NCI-H1092 treated with DMSO at 0.1 percent for 48 hours (cell line): ENCODE measurements at places on chromosomes 1 and 21.
A peak's percentile ranks its signal among the peaks of the same experiment; 100 is the strongest.

GRCh38 chr21:32392299-32392879 lies 423 bp downstream of the URB1 start:
- no peak for DNase-seq

- peak; percentile 50 for DNase-seq
Observed at GRCh38 chr1:53182111-53182593, 14.5 kb upstream of the CPT2 start.

DNA sequence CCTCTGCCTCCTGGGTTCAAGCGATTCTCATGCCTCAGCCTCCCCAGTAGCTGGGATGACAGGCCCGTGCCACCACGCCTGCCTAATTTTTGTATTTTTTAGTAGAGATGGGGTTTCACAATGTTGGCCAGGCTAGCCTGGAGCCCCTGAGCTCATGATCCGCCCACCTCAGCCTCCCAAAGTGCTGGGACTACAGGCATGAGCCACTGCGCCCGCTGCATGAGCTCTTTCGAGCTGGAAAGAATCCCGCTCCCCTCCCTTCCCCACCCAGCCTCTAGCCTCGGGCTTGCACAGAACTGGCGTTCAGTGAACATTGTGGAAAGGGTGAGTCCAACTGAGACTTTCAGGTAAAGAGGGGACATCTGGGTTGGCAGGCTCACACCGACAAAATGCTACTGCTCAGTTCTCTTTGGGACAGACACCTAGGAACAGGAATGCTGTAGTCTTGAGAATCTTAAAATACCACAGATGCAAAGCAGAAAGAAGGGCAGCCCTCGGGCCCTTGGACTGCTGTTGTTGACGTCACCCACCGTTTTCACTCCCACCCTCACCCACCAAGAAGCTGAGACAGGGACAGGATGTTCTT lies 9.7 kb upstream of the GNG4 start:
- DNase-seq, result no peak

- no peak for DNase-seq
Observed at GRCh38 chr1:16224472-16224871, 12.0 kb upstream of the ARHGEF19 start.

DNA sequence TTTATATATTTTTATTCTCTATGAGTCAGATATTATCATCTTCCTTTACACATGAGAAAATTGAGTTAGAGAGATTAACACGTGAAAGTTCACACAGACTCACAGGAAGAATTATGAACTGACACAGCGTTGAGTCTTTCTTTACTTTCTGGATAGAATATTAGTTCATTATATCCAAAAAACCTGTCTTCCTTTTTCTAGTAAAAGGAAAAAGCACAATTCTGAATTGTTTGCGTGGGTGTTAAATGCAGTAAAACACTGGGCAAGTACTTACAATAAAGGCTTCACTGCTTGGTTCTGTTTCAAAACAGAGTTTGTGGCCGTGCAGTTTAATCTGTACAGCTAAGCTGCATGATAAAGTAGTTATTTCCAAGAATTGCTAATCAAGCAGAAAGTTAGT lies 10.8 kb downstream of the MAGI3 start:
- no peak for DNase-seq

DNA sequence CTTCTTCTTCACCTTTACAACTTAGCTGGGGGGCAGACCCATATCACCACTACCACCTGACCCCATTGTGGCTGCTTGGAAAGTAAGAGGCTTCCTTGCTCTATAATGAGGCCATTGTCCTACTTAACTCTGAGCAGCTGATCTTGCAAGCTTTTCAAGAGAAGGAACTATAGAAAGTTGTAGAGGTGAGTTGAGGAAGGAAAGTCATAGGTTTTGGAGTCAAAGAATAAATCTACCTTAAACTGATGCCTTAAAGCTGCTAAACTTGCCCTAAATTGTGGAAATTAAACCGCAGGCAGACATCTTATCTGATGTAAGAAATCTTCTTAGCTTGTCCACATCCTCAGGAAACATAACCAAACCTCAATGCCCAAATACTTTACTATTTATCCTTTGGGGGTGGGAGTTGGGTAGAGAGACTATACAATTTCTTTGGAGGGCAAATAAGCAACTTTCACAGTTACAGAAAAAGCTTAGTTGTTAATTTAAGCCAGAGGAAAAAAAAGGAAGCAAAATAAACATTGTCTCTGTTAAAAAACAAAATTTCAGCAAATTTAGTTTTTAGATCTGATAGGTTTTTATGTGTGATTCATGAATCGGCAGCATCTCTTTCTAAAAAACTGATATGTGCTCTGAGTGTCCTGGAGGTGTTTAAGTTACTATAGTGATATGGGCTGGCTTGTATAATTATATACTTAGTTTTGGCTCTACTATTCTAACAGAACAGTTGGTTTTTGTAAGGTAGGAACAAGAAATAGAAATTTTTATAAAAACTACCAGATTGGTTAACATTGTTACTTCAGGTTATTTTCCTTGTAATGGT lies 4.7 kb downstream of the IL23R start:
- no peak for DNase-seq

GRCh38 chr1:245901037-245901436 lies 606.0 kb downstream of the SMYD3 start:
- DNase-seq, result no peak

GRCh38 chr1:67485046-67485811 lies 55.0 kb upstream of the SERBP1 start:
- no peak for DNase-seq

DNA sequence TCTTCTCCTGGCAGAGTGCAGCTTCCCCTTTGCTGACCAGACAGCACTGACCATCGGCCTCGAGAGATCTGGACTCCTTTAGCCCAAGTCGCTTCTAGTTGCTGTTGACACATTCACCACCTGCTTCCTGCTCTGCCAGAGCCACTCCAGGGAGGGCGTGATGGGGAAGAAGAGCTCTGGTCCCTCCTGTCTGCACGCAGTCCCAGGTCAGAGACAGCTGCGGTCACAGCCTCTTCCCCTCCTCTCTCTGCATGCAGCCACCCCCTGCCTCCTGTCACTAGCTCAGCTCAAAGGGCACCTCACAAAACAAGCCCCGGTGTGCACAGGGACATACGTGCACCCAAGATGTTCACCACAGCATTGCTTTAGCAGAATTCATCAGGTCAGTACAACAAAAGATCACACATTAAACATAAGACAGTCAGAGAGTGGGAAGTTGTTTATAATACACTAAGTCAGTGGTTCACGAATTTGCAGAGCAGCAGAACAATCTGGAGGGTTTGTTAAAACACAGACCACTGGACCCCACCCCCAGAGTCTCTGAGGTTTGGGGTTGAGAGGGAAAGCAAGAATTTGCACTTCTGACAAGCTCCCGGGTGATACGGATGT lies 132.9 kb downstream of the SYF2 start:
- peak; percentile 53 for DNase-seq

GRCh38 chr1:216606047-216606637 lies 117.1 kb downstream of the ESRRG start:
- DNase-seq, result peak; percentile 26

DNA sequence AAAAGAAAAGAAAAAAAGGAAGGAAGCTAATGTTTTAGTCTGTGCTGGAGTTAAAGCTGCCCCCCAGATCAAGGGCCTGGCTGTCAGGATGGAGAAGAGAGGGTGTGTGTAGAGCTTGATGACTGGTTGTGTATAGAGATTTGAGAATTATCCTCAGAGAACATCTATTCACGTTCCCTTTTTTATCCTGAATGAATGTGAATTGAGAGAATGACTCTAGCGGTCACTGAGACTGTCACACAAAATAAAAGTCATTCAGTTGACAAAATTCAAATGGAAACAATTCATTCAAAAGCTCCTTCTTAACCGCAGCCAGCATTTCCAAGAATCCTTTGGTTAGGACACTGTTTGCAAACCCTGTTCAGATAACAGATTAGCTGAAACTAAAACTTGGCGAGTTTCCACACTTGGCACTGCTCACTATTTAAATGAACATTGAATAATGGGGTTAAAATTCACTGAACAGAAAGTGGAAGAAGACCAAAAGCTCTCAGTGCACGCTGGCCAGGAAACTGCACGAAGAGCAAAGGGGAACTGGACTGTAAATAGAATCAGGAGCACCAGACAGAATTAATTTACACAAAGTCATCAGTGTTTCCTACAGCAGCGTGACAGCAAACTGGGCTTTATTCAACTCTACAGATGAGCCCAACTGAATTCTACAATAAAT lies 13.6 kb upstream of the FAM89A start:
- DNase-seq, result peak; percentile 43

- DNase-seq, result no peak
Observed at GRCh38 chr1:94672001-94672400, 130.4 kb upstream of the F3 start.

DNA sequence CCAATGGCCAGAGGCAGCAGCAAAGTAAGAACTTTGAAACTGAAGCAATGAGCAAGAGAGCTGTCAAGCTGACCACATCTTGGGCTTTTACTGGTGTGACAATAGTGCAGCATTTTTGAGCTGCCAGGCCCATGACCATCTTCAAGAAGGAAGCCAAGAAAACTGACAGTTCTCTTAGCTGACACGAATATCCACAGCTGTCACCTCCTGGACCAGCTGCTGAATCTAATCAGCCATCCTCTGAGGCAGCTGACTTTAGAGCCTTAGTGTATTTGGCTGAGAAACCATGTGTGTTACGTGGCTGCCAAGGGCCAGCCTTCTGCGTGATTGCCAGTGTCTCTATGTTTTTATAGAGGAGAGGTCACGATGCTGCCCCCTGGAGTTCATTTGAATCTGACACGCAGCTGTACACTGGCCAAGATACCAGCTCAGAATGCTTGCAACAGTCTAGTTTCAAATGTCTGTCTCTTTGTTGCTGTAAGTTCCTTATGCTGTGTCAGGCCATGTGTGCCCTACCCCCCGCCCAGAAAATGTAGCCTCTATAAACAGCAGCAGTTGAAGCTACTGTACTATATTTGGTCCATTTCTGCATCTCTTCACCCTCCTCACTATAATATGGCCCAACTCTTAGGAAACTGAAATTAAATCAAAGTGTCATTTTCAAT lies 39.7 kb downstream of the PALMD start:
- peak; percentile 55 for DNase-seq

DNA sequence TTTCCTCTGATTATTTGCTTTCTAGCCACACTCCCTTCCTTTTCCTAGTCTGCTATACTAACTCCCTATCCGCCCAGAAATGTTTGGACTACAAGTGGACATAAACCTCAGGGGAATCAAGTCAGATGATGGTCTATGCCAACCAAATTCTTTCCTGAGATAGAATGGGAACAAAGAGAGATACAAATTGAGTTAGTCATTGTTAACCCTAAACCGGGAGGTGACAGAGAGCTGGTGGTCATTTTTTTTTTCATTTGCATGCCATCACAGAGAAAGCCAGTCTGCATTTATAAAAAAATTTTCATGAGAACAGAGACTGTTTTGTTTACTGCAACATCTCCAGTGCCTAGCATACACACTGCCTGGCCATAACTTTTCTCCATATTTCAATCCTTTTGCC lies 35.0 kb downstream of the MYSM1 start:
- DNase-seq, result no peak

DNA sequence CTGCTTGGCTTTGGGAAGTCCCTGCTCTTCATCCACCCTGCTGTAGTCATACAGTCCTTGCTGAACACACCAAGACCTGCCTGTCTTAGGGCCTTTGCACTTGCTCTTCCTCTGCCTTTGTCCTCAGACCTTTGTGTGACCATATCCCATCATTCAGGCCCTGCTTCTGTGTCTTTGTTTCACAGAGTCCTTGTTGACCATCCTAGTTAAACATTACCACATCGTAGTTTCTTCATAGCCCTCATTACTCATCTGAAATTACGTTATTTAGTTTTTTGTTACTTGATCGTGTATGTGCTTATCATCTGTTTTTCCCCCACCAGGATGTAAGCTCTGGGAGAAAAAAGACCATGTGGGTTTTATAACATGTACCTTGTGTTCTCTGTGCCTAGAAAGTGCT lies 18.3 kb upstream of the SPRR5 start:
- DNase-seq, result no peak

GRCh38 chr1:226512076-226512728 lies 36.4 kb upstream of the STUM start:
- DNase-seq, result no peak

GRCh38 chr1:64195081-64195395 lies 8.4 kb upstream of the UBE2U start:
- no peak for DNase-seq

- DNase-seq, result no peak
Observed at GRCh38 chr21:45358711-45359310, 46.2 kb upstream of the COL18A1 start.

- no peak for DNase-seq
Observed at GRCh38 chr1:58895559-58896145, 111.8 kb upstream of the JUN start.

GRCh38 chr1:27574001-27574781 lies 29.8 kb downstream of the AHDC1 start:
- no peak for DNase-seq

DNA sequence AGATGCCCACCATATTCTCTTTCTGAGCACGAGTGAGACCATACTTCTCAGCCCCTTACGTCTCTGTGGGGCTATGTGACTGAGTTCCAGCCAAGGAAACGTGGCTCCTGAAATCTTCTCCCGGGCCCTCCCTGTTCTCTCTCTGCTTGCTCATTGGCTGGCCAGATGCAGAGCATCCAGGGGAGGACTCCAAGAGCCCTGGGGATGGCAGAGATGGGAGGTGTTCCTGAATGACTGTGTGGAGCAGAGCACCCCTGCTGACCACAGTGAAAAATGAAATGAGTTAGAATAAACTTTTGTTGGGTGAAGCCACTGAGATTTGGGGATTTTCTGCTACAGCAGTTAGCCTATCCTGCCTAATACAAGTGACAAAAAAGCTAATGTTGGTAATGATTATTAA lies 23.8 kb downstream of the KIAA0040 start:
- no peak for DNase-seq

- no peak for DNase-seq
Observed at GRCh38 chr1:56077206-56077605, 502.2 kb downstream of the PLPP3 start.

DNA sequence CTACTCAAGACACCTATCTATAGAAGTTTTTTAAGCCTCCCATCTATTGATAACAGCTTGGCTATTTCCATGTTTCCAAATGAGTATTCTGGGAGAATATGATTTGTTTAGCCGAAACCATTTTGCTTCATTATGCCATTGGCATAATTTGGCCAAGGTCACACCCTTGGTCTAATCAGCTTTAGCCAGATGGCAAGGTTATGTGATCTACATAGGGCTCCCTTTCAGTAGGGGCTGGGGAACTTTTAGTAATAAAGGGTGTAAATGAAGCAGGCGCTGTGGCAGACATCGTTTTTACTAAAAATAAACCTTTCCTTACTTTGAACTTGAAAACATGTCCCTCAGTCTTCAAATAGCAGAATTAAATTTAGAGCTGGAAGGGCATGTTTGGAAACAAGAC lies 3.0 kb upstream of the PDC start:
- DNase-seq, result no peak

DNA sequence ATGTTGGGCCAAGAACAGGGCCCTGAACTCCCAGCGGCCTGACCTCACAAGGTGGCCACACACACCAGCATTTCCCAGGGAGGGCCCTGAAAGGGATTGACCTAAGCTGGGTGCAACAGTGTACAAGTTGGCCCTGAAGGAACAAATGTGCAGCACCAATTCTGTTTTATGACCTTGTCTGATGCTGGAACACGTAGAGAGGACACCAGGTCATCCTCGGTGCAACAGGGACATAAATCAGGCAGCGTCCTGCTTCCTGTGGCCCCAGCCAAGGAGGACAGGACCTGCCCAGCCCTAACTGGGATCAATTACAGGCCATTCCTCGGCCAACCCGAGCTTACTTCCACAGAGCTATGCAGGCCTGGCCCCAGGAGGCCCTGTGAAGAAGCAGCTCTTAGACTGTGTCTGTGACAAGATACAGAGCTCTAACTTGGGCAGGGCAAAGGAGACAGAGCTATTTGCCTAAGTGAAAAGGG lies 12.8 kb upstream of the PHC2 start:
- no peak for DNase-seq
